ENCODE measurements at places on chromosomes 7 and 10.

- no peak for DNase-seq
These were observed 17.3 kb downstream of the SLC16A12 start for GRCh38 chr10:89518108-89518507.

- no peak for DNase-seq
These were observed 704 bp upstream of the SLC35B4 start for GRCh38 chr7:134317434-134317833.

- no peak for DNase-seq
These were observed 6.8 kb upstream of the NOM1 start for GRCh38 chr7:156942708-156943090.

- DNase-seq, result no peak
These were observed 237.6 kb downstream of the DIP2C start for GRCh38 chr10:451856-452255.

DNA sequence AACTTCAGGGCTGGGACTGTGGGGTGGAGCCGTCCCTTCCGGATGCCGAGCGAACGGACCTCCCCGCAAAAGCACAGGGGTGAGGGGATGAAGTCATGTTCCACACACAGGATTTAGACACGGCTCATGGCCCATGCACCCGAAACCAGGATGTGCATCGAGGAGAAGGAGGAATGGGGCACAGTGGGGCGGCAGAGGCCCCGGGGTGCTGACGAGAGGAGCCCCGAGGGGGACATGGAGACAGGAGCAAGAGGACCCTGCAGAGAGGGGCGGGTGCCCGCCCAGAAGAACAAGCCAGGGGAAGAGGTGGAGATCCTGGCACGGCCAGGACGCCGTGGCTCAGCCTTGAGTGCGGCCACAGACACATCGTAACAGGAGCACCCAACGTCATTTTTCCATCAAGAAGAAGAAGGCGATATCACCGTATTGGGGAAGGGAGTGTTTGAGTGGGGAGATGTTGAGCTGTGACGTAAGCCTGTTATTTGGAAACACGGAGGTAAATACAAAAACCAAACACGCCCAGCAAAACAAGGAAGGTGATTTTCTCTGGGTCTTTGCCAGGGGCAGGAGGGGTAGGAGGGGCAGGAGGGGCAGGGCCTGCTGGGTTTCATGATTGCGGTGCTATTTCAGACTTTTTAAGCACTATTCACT lies 25.3 kb upstream of the FOXL3 start:
- DNase-seq, result no peak

- DNase-seq, result no peak
These were observed 5.5 kb downstream of the SFRP5 start for GRCh38 chr10:97766106-97766810.

GRCh38 chr7:22561895-22562593 lies 62.1 kb upstream of the STEAP1B start:
- no peak for DNase-seq

Data from stimulated activated CD4-positive, alpha-beta T cell treated with anti-CD3 and anti-CD28 coated beads, Interleukin-15, amount 100 ng/mL, for 1 hour (primary cell).